Stomach (tissue), 19 donors: ENCODE measurements at places on chromosomes 3 and 15. TPM values are rescaled to one million over a fixed set of nuclear protein-coding genes. Genes with fewer than 3 reads are reported as not detected.

Gene MYLK
- 916 TPM for total RNA-seq

Gene NEO1
- total RNA-seq = 53.9 TPM

DNA sequence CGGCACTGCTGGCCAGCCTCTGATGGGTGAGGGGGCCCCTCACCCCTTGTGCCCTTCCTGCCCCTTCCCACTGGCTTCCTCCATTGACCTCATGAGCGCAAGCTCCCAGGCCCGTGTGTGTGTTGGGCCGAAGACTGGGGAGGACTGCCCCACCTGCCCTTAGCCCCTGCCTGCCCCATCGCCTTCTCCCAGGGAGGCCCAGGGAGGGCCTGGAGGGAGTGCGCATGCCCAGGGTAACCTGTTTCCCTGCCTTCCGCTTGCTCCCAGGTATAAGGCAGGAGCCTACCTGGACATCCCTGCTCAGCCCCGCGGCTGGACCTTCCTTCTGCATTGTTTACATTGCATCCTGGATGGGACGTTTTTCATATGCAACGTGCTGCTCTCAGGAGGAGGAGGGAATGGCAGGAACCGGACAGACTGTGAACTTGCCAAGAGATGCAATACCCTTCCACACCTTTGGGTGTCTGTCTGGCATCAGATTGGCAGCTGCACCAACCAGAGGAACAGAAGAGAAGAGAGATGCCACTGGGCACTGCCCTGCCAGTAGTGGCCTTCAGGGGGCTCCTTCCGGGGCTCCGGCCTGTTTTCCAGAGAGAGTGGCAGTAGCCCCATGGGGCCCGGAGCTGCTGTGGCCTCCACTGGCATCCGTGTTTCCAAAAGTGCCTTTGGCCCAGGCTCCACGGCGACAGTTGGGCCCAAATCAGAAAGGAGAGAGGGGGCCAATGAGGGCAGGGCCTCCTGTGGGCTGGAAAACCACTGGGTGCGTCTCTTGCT is 8.8 kb downstream of the DLL4 start:
- H3K4me1 ChIP-seq = peaks cover 40% of the 10 kb centered on the region
- DNase-seq = no peak
- H3K27ac ChIP-seq = no peak overlapping the region

Gene THSD4
- 23.5 TPM for total RNA-seq

DNA sequence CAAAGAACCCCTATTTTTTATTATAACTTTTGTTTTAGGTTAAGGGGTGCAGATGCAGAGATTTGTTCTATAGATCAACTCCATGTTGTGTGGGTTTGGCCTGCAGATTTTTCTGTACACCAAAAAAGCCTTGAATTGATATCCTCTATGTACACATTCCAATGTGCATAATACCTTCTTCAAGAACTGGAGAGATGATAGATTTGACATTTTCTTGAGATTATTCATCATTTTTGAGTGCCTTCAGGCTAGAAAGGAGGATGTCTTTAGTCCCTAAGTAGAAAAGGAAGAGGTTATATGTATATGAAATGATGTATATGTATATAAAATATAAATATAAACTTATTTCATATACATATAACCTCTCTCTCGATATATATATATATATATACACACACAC is 1190.0 kb upstream of the ALCAM start:
- no peaks in the 10 kb centered on the region for H3K27me3 ChIP-seq
- no peak overlapping the region for H3K4me3 ChIP-seq
- no peaks in the 10 kb centered on the region for H3K36me3 ChIP-seq

Gene CLDN18
- total RNA-seq = 161 TPM

GRCh38 chr15:99564221-99565048 is 1.3 kb upstream of the MEF2A start:
- H3K36me3 ChIP-seq = no peaks in the 10 kb centered on the region
- H3K27me3 ChIP-seq = no peaks in the 10 kb centered on the region
- peak overlapping the region; percentile 91 for H3K4me3 ChIP-seq
- no peak for DNase-seq
- H3K4me1 ChIP-seq = peaks cover 40% of the 10 kb centered on the region

Gene KATNBL1
- total RNA-seq = 105 TPM

DNA sequence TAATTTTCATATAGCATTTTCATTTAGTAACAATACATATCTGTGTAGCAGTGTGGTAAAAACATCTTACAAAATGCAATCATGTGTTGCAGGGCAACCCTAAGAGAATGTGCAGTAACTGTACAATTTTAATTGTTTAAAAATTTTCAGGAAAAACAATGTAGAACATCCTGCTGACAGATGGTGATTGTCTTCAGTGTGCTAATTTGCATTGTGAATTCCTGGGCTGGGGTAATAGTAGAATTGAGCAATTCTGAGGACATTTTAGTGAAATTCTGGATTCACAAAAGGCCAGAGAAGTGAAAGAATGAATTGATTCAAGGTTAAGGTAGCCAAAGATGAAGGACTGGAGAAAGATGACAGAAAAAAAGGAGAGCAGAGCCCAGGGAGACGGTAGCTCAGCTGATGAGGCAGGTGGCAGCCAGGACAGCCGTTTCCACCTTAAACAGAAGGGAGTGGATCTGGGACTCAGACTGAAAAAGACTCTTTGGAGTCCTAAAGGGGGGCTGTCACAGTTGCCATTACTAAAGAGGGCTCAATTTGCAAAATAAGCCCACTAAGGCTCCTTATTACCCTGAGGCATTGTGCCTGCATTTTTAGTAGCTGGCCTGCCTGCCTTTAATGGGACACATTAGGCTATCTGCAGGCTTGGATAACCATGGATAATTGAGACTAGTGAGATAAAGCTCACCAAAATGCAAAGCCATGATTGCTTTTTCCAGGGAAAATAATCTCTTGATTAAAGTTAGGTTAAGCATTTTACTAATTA is 8.6 kb downstream of the MAP3K13 start:
- H3K36me3 ChIP-seq = no peaks in the 10 kb centered on the region
- no peak overlapping the region for H3K4me3 ChIP-seq
- peaks cover 11% of the 10 kb centered on the region for H3K4me1 ChIP-seq

Gene GOLGA6L7
- total RNA-seq = not detected
